NCI-H510A (cell line): ENCODE measurements at places on chromosomes 3 and 15.
A peak's percentile ranks its signal among the peaks of the same experiment; 100 is the strongest.

DNA sequence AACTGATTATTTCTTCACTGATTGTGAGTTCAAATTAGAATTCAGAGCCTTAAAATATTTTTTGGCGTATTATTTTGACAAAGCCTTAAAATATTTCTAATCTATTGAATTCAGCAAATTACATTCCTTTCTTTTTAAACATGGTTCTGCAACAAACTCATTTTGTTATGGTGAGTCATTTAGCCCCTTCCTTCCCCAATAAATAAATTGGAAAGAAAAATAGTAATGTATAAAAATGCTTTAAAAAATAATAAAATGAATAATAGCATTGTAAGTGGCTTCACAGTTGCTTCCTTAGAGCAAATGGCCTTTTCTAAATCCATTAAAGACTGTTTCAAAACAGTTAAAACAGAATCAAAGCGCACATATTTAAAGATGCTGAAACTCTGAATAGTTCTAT is 12.1 kb downstream of the CSNK1G1 start:
- no peak for DNase-seq

- no peak for DNase-seq
Measured at GRCh38 chr3:177281292-177282118, 84.2 kb upstream of the TBL1XR1 start.

GRCh38 chr15:86555939-86556338 is 476.3 kb downstream of the AGBL1 start:
- DNase-seq, result peak; percentile 69

DNA sequence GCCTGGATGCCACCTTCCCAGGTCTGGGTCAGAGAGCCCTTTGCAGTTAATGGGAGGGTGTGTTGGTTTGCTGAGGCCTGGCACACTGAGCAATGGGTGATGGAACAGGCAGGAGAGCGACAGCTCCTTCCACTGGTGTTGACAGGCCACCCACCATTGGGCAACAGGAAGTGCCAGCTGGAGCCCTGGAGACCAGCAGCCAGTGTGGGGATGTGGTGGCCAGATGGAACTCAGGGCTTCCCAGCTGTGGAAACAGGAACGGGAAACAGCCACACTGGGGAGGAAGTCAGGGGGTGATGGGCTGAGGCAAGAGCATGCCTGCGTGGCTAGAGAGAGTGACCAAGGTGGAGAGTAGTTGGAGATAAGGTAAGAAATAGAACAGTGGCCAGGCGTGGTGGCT is 9.3 kb downstream of the PSTPIP1 start:
- DNase-seq, result no peak

GRCh38 chr3:142273501-142273900 is 48.1 kb upstream of the GK5 start:
- no peak for DNase-seq

- DNase-seq, result no peak
Measured at GRCh38 chr15:94174399-94174802, 57.0 kb upstream of the MCTP2 start.

GRCh38 chr15:92316586-92317295 is 76.9 kb upstream of the ST8SIA2 start:
- no peak for DNase-seq

GRCh38 chr3:119333773-119334509 is 39.8 kb downstream of the ARHGAP31 start:
- DNase-seq, result no peak

- DNase-seq, result no peak
Measured at GRCh38 chr3:51397392-51397791, 6.3 kb downstream of the RBM15B start.

- DNase-seq, result no peak
Measured at GRCh38 chr3:8606701-8607231, 37.8 kb downstream of the SSUH2 start.

DNA sequence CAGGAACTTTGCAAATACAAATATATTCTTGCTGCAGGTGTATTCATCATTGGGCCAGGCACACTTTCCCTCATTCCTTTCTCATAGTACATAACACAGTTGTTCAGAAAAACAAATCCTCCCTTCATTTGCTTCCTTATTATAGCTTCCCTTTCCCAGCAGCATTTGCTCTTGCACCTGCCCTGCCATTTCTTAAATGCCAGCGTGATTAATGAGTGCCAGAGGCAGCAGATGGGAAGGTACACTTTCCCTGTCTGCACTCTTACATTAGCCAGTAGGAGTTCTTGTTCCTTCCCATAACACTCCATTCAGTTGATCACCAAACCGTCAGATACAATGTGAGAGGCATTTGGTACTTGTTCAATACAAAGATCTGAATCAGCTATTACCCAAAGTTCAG is 128.5 kb upstream of the GAP43 start:
- no peak for DNase-seq

DNA sequence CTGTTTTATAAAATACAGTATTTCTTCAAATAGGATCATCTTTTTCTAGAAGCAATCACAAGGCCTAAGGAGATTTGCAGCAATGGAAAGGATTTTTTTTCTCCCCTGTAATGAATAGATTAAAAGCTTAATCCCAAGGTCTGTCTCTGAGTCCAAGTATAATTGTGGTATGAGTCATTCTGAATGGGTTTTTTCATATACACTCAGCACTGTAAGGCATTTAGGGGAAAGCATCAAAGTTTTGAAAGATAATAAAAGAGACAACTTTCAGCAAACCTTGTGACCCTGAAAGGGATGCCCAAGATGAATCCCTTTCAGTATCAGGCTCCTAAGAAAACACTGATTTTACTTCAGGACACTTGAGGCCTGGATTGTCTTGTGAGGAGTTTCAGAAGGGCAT is 23.3 kb upstream of the LARS2 start:
- DNase-seq, result no peak

DNA sequence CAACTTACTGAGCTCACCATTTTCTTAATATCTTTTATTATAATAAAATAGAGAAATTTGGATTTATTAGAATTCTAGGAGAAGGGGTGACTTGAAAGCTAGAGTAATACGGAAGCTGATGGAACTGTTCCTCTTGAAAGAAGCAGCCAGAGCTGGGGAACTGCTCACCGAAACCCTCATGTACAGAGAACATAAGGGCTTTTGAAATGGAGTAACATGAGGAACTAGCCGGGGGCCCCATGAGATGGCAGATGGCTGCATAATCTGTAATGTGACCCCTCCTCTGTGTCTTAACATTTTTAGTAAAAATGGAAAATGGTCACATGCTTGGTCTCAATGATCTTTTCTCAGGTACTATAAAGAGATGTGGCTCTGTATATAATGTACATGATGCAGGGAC is 15.7 kb upstream of the DYNC1LI1 start:
- no peak for DNase-seq

DNA sequence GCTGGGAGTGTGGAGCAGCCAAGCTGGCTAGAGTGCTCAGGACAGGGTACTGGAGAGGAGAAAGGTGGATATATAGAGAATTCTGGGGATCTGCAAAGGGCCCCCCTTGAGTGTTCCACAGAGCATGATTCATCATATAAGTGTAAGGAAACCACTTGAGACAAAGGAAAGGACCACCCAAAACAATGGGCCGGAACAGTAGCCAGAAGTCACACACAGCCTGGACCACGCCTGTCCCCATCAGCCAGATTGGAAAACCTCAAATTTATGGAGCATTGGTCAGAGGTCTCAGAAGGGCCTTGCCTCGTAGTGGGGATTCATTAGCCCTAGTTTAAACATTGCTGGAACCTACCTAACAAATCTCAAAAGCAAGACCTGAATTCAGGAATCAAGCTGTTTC is 4.9 kb upstream of the KNSTRN start:
- no peak for DNase-seq

- DNase-seq, result no peak
Measured at GRCh38 chr3:64575211-64575844, 112.5 kb downstream of the ADAMTS9 start.

GRCh38 chr3:160449636-160450598 is at the start of gene TRIM59:
TRIM59 (minus strand) TSS chr3:160449786; CDS start chr3:160439183, 10,603 bp downstream.
- peak; percentile 90 for DNase-seq

GRCh38 chr3:133868186-133868585 is 27.5 kb downstream of the RAB6B start:
- no peak for DNase-seq

DNA sequence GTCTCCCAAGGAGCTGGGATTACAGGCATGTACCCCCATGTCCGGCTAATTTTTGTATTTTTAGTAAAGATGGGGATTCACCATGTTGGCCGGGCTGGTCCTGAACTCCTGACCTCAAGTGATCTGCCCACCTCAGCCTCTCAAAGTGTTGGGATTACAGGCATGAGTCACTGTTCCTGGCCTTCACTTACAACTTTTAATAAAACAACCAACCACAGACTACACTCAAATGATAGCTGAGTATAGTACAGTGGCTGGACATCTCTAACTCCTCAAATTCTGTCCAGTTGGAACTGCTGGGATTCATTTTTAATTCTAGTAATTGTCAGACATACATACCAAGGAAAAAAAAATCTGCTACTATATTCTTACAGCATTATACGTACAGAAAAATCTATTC is 71.0 kb downstream of the PBRM1 start:
- DNase-seq, result no peak

DNA sequence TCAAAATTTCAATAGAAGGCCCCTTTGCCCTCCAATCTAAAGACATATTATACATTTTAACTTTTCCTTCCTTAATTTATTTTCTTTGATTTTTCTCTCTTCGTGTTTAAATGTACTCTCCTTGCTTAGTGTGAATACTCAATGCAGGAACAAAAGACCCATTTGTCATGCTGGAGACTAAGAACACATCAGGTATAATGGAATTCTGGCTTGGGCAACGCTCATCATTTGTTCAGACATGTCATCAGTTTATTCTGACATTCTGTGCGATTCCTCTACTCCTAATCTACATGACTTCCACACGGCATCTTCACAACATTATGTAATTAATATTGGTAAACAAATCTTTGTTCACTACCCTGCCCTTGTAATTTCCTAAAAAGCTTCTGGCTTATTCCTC is 136.6 kb upstream of the LRRN1 start:
- no peak for DNase-seq

DNA sequence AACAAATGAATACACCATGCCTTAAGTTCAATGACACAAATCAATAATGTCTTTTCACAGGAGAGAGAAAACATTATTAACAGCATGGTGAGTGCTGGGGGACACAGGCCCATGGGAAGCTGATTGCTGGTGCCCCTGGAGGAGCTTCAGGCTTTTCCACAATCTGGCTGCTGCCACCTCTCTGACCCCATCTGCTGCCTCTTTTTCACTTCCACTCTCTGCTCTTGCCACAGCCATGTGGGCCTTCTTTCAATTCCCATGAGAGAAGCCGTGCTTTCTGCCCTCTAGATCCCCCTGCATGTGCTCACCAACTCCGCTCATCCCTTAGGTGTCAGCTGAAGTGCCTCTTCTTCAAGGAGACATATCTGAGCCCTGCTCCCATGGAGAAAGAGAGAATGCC is 21.0 kb upstream of the CTXND1 start:
- DNase-seq, result no peak

- DNase-seq, result no peak
Measured at GRCh38 chr15:46703871-46704637, 1013.3 kb upstream of the SEMA6D start.
